ENCODE measurements at places on chromosomes 16 and 17. TPM values are rescaled to one million over a fixed set of nuclear protein-coding genes. Genes with fewer than 3 reads are reported as not detected.

DNA sequence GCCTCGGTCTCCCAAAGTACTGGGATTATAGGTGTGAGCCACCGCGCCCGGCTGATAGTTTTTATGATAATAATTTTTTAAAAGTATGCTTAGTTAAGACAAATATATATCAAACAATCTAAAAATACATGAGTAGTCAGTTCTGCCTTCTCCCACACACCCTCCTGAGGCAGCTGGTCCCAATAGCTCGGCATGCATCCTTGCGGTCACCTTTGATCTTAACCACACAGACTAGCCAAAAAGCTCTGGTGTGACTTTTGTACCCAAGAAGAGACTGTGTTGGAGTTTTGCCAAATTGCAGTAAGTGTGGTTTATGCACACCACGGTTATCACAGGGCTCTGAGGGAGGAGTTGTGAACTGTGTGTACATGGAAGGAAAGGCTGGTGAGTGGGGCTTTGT, 25.6 kb downstream of the ATP6V0A1 start:
- no peak for DNase-seq

DNA sequence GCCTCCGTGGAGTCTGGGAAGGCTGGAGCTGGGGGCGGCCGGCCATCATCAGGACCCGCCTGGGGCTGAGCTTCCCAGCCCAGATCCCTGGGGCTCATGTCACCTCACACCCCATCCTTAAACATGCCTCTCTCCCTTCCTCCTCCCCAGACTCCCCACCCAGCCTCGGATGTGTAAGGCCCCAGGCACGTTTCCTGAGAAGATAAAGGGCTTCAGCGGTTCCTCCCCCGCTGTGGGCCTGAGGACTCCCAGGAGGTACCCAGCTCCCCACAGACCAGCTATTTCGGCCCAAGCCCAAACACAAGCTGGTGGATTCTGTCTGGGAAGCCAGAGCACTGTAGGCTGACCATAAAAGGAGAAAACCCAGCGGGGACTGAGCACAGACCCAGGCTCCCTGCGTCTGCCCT, 49.2 kb downstream of the MYH11 start:
- no peak for DNase-seq

GRCh38 chr17:34437188-34437587, 74.2 kb upstream of the CCL1 start:
- DNase-seq, result no peak

GRCh38 chr16:12618515-12618914, 185.2 kb downstream of the CPPED1 start:
- no peak for DNase-seq

- DNase-seq, result no peak
Observed at GRCh38 chr17:44925731-44926697, 10.7 kb upstream of the GFAP start.

DNA sequence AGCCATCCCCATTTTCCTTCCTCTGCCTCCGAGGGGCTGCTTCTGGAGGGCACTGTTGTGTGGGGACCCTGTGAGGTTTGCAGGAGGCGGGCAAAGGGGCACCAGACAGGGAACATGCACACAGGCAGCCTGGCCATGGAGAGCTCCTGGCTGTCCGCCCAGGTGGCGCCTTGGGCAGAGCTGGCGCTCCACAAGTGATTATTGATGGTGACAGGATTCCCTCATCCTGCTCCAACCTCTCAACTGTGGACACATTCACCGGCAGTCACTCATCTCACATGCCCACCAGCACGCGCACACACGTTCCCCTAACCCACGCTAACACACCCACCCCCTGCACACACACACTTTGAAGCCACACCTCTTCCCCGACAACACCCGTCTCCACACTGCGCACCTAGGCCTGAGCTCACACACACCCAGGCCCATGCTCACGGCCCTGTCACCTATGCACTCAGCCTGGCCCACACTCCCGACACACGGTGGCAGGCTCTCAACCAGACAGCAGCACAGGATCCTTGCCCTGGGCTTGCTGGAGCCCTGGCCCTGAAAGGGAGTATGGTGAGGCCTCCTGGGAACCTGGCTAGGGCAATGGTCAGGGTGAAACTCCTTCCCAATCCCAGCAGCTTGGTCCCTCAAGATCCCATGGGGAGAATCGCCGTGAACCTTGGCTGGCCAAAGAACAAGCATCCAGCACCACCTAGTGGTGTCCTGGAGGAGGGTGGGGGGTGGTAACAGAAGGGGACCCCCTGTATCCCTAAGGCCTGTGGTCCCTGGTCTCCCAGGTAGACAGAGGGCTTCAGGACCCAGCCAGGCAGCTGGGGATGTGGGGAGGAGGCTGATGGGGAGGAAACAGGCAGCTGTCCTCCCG, 3.6 kb downstream of the PNMT start:
- DNase-seq, result no peak

- peak; percentile 83 for DNase-seq
Observed at GRCh38 chr17:19317359-19318095, 45.0 kb downstream of the B9D1 start.

DNA sequence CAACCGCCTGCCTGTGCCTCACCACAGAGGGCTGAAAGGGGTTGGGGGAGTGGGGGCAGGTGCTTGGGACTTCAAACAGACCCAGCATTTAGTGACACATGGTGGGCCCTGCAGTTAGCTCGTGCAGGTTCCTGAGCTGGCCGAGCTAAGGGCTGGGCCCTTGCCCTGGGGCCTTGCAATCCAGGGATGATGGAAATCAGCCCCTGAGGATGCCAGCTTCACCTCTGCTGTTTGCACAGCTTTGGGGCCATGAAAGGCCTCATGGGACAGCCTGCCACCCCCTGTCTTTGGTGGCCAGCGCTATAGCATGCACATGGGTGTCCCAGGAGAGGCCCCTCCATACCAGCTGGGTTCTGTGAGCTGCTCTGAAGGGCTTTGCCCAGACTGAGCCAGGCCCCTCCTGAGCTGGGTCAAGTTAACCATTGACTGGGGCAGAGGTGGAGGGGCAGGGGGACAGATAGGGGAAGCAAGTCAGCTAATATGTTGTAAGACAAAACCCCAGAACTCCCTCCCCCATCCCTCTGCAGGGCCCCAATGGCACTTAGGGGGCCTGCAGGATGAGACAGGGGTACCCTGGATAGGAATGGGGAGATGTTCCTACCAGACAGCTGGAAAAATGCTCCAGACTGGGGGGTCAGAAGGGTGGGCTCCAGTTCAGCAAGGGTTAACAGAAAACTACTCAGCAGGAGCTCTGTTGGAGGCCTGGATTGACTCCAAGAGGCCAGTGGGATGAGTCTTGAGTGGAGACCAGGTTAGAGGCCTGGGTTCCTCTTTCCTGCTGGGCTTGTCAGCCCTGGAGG, 692 bp downstream of the PRR15L start:
- DNase-seq, result no peak

Gene MYH1
- 14.1 TPM for polyA plus RNA-seq

Gene ZNF629
- 15.4 TPM for polyA plus RNA-seq

All from muscle of back (tissue), 13 donors.